ENCODE measurements at places on chromosomes 6 and 20. TPM values are rescaled to one million over a fixed set of nuclear protein-coding genes. Genes with fewer than 3 reads are reported as not detected.

DNA sequence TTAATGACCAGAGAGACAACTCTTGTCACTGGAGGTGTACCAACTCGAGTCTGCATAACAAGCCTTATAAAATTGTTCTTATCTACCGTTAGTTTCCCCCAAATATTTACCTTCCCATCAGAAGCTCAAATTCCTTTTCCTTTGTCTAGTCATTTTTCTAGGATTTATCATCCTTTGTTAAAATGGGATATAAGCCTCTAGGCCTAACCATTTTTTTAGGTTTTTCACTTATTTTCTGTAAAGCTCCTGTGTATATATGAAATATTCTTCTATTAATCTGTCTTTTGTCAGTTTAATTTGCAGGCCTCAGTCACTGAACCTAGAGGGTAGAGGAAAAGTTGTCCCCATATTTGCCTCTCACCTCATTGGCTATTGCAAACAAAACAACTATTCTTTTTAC, 99.6 kb upstream of the TNFAIP3 start:
- DNase-seq: no peak

- DNase-seq: no peak
Observed at GRCh38 chr6:42533794-42534193, 30.0 kb upstream of the UBR2 start.

GRCh38 chr6:24009319-24009718, 116.7 kb upstream of the NRSN1 start:
- DNase-seq: no peak

DNA sequence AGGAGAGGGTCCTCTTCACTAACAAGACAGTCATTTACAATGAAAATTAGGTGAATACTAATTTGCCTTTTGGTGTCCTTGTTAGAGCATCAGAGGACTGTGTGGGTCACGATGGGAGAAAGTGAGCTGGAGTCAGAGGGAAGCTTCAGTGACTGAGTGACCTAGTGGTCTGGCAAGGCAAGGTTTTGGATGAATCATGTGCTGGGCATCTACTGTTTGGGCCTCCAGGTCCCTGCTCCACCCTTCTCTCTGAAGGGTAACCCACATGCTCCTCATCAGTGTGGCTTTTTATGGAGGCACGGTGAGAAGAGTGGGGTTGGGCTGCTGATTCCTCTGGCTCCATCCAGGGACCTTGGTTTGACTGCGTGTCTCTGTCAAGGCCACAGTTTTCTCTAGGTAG, 60.5 kb upstream of the EXOC2 start:
- DNase-seq: no peak

DNA sequence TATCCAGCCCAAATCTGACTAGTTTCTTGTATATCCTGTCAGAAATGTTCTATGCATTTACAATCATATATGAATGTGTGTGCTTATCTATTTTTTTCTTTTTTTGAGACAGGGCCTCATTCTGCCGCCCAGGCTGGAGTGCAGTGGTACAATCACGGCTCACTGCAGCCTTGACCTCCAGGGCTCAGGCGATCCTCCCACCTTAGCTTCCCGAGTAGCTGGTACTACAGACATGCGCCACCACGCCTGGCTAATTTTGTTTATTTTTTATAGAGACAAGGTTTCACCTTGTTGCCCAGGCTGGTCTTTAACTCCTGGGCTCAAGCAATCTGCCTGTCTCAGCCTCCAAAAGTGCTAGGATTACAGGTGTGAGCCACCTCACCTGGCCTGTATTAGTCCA, 3.0 kb upstream of the RAB44 start:
- DNase-seq: no peak

DNA sequence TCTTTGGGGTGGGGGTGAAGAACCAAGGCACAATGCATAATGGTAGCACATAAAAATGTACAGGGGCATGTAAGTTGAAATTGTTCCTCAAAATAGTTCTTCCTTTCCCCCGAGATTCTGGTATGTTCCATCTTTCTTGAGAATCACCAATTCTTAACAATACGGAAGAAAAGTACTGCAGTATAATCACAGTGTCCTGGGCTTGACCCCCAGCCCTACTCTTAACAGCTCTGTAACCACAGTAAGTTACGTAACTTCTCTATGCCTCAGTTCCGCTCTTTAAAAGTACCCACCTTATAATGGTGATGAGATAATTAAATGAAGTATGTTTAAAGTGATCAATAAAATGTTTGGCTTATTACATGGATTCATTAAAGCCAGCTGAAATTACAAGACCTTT, 104.5 kb downstream of the SMLR1 start:
- no peak for DNase-seq

DNA sequence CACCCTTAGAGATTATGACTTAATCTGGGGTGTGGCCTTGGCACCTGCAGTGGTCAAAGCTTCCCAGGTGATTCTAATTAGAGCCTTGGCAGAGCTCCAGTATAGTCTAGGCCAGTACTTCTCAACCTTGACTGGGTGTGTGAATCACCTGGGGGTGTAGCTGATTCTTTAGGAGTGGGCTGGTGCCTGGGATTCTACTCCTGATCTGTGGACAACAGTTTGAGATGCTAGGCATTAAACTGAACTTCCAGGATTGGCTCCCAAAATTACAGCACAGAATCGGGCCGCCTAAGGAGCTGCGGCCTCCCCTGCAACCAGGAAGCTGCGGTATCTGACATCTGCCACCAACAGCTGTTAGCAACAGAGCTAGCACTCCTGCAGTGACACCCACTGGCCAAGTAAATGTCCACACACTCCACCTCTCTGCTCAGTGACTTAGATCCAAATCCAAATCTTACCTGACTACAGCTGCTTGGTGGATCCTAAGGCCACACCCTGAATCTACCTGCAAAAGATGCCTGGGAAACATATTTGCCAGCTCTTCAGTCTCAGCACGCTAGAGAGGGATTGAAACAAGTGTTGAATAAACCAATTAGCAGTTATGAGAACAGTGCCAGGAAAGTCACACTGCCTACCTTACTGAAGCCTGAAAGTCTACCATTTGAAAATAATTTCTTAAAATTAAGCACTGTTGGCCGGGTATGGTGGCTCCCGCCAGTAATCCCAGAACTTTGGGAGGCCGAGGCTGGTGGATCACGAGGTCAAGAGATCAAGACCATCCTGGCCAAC, 126.7 kb downstream of the UNC5CL start:
- DNase-seq: peak; percentile 56

DNA sequence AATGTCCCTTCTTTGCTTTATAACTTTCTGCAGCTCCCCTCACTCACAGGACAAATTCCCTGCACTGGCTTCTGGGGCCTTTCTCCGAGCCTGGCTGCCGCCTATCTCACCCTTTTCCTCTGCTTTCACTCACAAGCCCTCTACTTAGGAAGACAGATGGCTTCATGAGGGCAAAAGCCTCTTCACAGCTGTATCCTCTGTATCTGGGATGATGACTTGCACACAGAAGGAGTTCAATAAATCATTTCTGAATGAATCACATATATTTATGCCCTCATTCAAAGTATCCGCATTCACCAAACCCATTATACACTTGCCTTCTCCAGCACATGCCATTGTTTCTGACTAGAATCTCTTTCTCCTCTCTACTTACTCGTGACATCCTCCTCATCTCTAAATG, 159.0 kb upstream of the RIPOR2 start:
- no peak for DNase-seq

DNA sequence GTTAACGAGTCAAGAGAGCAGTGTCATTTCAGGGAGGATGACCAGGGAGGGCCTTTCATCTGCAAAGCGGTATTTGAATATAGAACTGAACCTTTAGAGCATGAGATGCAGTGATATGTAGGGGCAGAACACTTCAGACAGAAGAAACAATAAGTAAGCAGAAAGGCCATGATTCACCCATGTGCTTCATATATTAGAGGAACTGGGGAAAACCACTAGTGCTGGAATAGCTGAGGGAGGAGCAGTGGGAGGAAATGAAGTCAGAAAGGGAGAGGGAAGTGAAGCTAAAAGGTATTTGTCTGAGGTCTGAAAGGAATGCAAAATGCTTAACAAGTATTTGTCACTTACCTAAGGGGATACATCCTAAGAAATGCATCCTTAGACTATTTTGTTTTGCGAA, 391.2 kb downstream of the ADGRB3 start:
- DNase-seq: no peak

GRCh38 chr20:62702895-62703852, 5.5 kb upstream of the NTSR1 start:
- DNase-seq: no peak

DNA sequence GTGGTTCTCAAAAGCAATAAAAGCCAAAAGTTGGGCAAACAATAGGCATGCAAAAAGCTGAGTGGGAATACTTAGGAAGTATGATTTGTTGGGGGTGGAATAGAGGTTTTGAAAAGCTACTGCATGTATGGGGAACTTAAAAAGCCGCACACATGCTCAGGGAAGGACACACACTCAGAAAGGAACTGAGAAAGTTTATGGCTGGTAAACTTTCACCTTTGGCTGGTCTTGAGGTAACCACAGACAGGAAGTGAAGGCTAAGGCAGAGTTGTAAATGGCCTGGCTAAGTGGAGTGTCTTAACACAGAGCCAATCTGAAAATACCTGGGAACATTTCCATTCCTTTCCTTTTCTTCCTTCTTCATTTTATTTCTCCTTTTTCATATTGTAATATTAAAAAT, 134.5 kb upstream of the EXOC2 start:
- no peak for DNase-seq

DNA sequence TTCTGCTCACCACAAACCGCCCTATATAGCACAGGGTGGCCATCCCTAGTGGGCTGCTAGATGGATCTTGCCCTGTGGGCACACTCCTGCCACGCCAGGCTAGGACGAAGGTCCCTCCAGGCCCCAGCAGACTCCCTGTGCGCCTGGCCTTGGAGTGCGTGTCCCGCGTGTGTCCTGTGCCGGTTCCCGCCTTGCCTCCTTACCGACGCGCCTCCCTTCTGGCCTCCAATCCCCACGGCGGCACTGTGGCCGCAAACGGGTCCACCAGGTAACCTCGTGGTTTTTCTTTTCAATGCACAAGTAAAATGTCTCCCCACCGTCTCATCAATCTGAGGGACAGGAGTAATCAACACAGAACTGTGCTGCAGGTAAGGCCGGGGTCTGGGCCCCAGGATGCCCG, 133.8 kb upstream of the PHACTR3 start:
- no peak for DNase-seq

- no peak for DNase-seq
Observed at GRCh38 chr6:114144887-114145851, 174.2 kb upstream of the HDAC2 start.

DNA sequence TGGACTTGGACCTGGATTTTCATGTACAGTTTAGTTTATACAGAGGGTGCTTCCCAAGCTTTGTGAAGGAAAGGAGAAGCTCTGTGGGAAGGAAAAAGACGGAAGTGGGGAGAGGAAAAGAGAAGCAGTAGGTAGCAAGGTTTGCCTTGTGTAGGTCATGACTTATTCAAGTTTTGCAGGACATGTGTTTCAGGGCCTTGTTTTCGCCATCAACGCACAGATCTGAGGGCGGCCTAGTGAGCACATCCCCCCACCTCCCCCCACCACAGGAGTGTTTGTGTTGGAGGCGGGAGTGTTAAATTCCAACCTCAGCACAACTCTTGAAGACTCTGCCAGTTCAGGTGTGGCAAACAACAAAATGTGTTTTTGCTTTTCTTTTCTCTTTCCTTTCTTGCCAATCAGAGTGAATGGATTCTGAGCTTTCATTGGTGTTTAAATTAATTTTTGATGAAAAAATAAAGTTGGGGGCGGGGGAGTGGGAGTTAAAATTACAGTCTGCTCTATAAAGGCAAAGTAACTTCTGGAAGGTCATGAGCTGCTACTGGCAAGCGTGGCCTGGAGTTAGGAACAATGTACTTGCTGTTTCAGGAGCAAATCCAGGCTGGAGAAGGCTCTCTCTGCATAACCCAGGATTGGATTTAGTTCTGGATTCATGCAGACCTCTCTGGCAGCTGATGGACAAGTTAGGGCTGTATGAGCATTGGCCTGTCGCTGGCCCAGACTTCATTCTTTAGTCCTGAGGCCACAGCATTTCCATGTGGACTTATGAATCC, 338.5 kb downstream of the CD83 start:
- DNase-seq: no peak

DNA sequence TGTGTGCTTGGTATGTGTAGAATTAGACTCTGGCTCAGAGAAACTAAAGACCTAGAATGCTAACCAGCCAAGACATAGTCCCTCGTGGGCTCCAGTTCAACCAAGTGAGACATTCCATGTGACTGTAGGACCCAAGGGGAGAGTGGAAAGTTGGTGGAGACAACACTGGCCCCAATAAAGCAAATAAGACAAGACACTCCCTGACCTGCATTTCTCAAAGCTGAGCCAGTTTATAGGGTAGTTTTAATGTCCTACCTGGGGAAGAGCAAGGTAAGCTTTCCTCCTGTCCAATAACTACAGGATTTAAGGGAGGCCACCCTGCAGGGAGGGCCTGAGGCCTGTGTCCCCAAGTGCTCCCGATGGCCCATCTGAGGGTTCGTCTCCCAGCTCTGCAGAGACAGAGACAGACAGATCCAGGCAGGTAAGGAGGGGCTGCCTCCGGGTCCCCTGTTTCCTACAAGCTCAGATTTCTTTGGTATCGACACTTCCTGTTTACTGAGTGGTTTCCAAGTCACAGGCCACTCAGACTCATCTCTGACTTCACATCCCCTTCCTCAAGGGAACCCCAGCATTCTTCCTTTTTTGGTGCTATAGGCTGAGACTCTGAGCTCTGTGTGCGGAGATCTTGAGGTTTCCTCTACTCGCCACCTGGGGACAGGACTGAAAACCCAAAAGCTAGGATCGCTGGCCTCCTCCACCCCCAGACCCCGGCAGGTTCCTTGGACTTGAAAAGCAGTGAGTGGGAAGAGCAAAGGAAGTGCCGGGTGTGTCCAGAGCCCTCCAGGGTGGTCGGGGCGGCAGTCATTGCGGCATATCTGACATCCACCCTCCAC, 92.4 kb downstream of the PRND start:
- DNase-seq: no peak

GRCh38 chr6:86686496-86686895, 250.8 kb upstream of the HTR1E start:
- peak; percentile 10 for DNase-seq

GRCh38 chr6:130624046-130624445, 203.2 kb upstream of the SMLR1 start:
- no peak for DNase-seq

DNA sequence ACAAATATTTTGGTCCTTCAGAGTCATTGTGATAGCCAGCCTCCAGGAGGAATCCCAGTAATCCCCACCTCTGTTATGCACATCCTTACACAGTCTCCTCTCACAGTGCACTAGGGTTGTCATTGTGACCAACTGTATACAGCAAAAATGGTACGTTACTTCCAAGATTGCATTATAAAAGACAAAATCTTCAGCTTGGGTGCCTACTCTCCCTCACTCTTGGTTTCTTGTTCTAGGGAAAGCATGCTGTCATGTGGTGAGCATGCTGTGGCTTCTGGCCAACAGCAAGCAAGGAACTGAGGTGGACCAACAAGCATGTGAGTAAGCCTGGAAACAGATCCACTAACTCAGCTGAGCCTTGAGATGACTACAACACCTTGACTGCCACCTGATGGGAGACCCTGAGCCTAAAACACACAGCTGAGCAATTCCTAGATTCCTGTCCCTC, 130.1 kb upstream of the DST start:
- DNase-seq: no peak

GRCh38 chr20:59205044-59205443, 41.4 kb downstream of the ZNF831 start:
- no peak for DNase-seq

NMBR gene
- 0.38 TPM for polyA plus RNA-seq

CDH22 gene
- polyA plus RNA-seq: 0.04 TPM

DACT2 gene
- polyA plus RNA-seq: 25.0 TPM

ARMC12 gene
- polyA plus RNA-seq: 1.8 TPM

FAM217A gene
- 4.7 TPM for polyA plus RNA-seq

SLC22A16 gene
- 0.99 TPM for polyA plus RNA-seq

ADNP gene
- 120 TPM for polyA plus RNA-seq

NHLRC1 gene
- 1.6 TPM for polyA plus RNA-seq

MYB gene
- 4.3 TPM for polyA plus RNA-seq

SLC22A3 gene
- polyA plus RNA-seq: 6.9 TPM

PERP gene
- polyA plus RNA-seq: 19.9 TPM

TRIM10 gene
- polyA plus RNA-seq: 0.52 TPM

SGK2 gene
- 66.7 TPM for polyA plus RNA-seq
